Neural crest cell (in vitro differentiated cells): ENCODE measurements at places on chromosomes 2 and 18. TPM values are rescaled to one million over a fixed set of nuclear protein-coding genes. Genes with fewer than 3 reads are reported as not detected.
A peak's percentile ranks its signal among the peaks of the same experiment; 100 is the strongest.

- DNase-seq, result peak; percentile 41
Observed at GRCh38 chr2:136116151-136116812, 1.7 kb downstream of the CXCR4 start.

DNA sequence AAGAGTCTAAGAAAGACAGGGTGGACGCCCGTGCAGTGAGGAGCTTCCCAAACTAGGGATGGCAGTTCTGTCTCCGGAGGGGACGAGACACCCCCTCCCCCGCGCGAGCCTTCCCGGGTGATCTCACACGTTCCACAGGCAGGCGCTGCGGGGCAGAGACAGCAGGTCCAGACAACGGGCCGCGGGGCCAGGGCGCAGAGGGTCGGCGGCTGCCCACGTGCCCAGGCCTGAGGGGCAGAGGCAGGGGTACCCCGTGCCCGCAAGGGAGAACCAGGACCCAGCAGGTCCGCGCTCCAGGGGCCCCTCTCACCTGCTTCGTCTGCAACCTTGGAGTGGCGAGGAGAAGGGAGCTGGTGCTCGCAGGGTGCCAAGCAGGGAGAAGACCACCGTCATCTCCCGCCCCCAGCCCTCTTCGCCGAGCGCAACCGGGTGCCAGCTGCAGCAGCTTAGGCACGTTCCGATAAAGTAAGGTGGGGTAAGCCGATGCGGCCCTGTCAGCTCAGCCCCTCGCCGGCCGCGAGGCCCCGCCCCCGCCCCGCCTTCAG lies at the start of gene GPR155:
GPR155 (minus strand) TSS at position 467 of the 545 bp plus-strand sequence. CDS start 5,073 bp downstream, outside the sequence.
- peak; percentile 48 for DNase-seq

- no peak for DNase-seq
Observed at GRCh38 chr2:224838335-224838734, 122.2 kb upstream of the CCDC195 start.

GRCh38 chr2:239279508-239280295 lies 121.1 kb downstream of the HDAC4 start:
- no peak for DNase-seq

DNA sequence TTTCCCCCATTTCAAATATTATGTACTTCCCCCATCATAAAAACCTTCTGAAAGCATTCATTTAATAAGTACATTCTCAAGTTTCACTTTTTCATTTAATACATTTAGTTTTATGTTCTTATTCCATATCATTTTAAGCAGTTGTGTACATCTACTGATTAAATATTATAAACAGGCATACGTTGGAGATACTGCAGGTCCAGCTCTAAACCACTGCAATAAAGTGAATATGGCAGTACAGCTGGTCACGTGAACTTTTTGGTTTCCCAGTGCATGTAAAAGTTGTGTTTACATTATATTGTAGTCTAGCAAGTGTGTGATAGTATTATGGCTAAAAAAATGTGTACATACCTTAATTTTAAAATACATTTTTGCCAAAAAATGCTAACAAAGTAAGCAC lies 48.7 kb downstream of the TET3 start:
- no peak for DNase-seq

Gene GTF2A1L
- total RNA-seq, result not detected in 2 replicates

Gene POMC
- 0.39 and 0.54 TPM in 2 replicates for total RNA-seq
